ENCODE measurements at places on chromosomes 12 and 14.

DNA sequence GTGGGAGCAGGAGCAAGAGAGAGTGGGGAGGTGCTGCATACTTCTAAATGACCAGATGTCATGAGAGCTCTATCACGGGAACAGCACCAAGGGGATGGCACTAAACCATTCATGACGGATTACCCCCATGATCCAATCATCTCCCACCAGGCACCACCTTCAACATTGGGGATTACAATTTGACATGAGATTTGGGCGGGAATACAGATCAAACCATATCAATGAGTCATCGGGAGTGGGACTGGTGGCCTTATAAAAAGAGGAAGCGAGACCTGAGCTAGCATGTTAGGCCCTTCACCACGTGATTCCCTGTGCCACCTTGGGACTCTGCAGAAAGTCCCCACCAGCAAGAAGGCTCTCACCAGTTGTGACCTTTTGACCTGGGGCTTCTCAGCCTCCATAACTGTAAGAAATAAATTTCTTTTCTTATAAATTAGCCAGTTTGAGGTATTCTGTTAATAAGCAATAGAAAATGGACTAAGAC, 28.7 kb downstream of the COX8C start:
- no peak for DNase-seq

- no peak for DNase-seq
These were observed 60.1 kb downstream of the TSPAN9 start for GRCh38 chr12:3137268-3137781.

DNA sequence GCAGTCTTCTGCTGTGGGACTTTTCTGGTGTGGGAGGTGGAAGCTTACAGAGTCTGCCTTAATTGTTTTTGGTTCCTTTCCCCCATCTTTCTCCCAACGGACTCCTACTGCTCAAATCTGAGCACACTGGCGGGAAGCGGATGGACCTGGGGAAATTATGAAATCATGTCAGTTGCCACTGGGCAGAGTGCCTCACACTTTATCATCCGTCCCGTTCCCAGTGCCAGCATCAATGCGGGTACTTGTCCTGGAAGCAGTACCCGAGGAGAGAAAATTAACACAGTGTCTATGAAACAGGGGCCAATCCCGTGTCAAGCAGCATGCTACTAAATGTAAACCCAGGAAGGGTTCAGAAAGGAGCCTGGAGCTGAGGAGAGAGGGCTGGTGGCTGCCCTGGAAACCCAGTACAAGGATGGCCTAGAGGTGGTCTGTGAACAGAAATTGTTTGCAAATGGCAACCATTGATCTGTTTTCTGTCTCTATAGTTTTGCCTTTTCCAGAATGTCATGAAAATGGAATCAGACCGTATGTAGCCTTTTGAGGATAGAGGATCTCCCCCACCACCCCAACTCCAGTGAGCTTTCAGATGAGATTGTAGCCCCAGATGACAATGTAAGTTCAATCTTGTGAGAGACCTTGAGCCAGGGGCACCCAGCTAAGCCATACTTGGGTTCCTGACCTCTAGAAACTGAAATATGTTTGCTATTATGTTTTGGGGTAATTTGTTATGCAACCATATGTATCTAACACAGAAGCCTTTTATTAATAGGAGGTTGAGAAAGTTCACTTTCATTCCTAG, 908 bp upstream of the CDKL1 start:
- DNase-seq = no peak

GRCh38 chr14:70972107-70972976, 65.1 kb downstream of the PCNX1 start:
- peak; percentile 78 for DNase-seq

- DNase-seq = no peak
These were observed 851.1 kb upstream of the MGAT4C start for GRCh38 chr12:87107270-87107669.

- no peak for DNase-seq
These were observed 14.8 kb downstream of the CDKL1 start for GRCh38 chr14:50381823-50382287.

DNA sequence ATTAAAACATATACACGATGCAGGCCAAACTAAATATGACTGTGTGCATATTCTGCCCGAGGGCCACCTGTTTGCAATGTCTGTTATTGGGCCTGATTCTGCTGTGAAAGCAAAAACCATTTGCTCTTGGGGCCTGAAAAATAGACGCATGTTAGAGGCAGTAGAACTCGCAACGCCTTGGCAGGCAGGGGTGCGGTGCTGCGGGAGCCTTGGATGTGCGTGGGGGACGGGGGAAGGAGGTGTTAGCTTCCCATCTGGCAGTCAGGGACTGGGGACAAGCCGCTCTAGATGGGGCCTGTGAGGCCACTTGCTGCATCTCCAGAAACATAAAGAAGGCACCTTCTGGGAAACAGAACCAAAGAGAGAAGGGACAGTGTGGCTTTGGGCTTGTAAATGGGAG, 216.3 kb downstream of the PHETA1 start:
- DNase-seq = no peak

DNA sequence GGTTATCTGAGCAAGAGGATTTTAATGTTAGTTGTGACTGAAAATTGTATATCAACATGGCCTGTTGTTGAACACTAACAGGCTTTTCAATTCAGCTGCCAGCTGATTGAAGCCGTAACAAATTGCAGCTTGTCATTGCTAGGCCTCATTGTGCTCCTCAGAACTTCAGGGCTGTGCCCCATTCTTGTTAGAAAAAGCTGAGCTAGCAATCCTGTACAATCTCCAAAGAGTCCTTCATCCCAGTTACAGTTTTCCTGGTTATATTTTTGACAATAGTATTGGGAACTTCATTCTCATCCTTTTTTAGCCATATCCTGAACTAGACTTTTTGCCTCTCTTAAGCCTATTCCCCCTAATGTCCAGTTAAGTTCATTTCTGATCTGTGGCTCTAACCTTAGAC, 564.1 kb upstream of the ATXN7L3B start:
- no peak for DNase-seq

GRCh38 chr12:98894412-98895085, 249.5 kb downstream of the APAF1 start:
- no peak for DNase-seq

GRCh38 chr12:92621833-92622232, 81.0 kb upstream of the PLEKHG7 start:
- DNase-seq = no peak

DNA sequence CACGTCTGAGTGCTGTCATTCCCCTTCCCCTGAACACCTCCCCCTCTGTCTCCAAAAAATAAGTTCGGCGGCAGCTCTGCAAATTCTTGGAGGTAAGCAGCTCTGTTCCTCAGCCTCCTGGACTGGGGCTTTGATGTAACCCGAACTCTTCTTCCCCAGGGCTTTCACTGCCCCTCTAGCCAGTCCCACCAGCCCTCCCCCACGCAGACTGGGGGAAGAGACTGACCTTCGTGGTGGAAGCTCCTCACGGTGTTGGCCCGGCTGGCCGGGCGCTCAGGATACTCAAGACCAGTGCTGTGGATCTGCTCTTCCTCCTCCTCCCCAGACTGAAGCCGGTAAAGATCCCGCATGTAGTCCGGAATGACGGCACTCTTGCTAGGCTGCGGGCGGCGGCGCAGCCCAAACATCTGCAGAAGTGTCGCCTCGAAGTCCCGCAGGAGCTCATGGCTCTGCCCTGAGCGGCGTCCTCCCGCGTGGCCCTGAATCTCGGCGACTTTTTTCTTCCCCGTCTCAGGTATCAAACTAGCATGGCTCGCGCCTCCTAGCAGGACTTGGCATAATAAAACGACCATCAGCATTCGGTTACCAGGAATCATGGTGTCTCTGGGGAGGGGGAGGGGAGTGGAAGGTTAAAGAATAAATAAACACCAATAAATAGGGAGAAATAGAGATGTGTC, 4.9 kb downstream of the BMP4 start:
- DNase-seq = no peak

GRCh38 chr14:93012951-93013719, 90.2 kb downstream of the CHGA start:
- DNase-seq = no peak

DNA sequence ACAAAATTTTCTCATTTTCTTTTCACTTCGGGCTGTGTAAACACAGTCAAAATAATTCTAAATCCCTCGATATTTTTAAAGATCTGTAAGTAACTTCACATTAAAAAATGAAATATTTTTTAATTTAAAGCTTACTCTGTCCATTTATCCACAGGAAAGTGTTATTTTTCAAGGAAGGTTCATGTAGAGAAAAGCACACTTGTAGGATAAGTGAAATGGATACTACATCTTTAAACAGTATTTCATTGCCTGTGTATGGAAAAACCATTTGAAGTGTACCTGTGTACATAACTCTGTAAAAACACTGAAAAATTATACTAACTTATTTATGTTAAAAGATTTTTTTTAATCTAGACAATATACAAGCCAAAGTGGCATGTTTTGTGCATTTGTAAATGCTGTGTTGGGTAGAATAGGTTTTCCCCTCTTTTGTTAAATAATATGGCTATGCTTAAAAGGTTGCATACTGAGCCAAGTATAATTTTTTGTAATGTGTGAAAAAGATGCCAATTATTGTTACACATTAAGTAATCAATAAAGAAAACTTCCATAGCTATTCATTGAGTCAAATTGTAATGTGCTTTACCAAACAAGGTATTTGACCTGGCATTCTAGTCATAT, 4.8 kb downstream of the CDKN1B start:
- no peak for DNase-seq

DNA sequence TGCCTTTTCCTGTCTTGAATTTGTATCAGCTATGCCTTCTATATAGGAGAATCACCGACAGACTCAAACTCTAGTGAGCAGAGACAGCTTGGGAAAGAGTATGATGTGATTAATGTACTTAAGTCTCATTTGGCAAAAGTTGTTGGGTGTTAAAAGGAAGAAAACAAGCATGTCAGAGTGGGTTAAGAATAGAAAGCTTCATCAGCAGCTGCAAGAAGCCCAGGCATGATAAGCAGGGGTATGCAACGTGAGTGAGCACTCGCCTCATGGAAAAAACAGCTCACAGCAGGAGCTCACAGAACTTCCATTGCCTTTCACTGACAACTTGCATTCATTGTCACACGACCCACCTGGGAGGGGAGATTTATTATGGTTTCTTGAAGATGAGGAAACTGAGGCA, 35.9 kb upstream of the WNK1 start:
- no peak for DNase-seq

- no peak for DNase-seq
These were observed 144.1 kb upstream of the PTPRQ start for GRCh38 chr12:80299976-80300375.

GRCh38 chr12:46560874-46561273, 188.3 kb upstream of the SLC38A2 start:
- no peak for DNase-seq

GRCh38 chr14:71185637-71186036, 278.4 kb downstream of the PCNX1 start:
- no peak for DNase-seq

DNA sequence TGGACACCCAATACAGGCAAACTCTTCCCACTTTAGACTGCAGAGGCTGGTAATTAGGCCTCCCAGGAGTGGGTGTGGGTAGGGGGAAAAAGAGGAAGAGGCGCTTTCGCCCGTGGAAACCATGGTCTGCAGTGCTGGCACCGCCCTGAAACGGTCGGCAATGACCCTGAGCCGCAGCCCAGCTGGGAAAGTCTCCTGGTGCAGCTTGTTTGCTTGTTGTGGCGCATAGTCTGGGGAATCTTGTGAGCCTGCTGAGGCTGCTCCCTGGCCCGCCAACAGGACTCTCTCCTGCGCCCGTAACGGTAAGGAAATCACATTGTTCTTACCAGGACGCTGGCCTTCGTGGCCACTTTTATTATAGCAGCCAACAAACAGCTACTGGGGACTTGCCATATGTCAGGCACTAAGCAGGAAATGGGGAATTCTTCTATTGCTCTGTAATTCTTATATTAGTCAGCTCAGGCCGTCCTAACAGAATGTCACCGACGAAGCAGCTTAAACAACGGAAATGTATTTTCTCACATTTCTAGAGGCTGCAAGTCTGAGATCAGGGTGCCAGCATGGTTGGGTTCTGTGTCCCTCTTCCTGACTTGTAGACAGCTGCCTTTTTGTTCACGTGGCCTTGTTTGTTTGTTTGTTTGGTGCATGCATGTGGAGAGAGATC, 52.5 kb upstream of the RIN3 start:
- DNase-seq = no peak

GRCh38 chr12:132535019-132535418, 45.1 kb downstream of the FBRSL1 start:
- no peak for DNase-seq

- DNase-seq = no peak
These were observed 23.5 kb upstream of the OASL start for GRCh38 chr12:121062391-121063045.

DNA sequence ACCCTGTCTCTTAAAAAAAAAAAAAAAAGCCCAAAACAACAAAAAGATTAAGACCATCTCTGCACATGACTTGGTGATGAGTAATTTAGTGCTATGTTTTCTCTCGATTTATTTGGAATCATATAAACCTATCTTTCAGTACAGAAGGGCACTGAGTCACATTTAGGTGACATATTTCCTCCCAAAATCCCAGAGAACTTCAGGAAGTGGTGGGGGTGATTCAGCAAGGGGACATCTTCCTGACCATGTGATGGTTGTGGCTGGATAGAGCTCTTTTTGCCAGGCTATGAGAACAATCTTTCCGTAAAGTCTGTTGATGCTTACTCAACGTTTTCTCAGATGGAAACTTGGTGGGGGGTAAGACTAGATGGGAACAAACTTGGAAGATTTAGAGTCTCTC, 50.0 kb downstream of the PPFIBP1 start:
- no peak for DNase-seq

DNA sequence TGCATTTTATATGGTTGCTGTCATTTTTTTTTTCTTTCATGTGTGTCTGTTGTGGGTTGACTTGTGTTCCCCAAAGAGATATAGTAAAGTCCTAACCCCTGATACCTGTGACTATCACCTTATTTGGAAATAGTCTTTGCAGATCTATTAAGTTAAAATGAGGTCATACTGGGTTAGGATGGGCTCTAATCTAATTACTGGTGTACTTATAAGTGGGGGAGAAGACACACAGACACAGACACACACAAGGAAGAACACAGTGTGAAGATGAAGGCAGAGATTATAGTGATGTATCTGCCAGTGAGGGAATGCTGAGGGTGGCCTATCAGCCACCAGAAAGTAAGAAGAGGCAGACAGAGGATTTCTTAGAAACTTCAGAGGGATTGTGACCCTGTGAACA, 318.4 kb upstream of the ATP2B1 start:
- no peak for DNase-seq

DNA sequence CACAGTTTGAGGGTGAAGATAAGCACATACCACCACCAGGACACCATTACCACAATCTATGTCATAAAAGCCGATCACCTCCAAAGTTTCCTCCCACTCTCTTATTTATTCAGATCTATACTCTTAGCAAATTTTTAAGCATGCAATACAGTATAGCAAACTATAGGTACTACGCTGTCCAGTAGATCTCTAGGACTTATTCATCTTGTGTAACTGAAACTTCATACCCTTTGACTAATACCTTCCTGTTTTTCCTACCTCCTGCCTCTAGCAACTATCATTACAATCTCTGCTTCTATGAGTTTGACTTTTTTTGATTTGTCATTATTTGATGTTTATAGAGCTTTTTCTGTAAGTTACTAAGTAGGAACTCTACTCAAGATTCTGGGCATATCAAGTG, 84.5 kb upstream of the MANSC4 start:
- DNase-seq = no peak

Data from activated T-cell treated with anti-CD3 and anti-CD28 coated beads, Interleukin-2, amount 50 U/mL, for 1 hour (primary cell).